ENCODE measurements at places on chromosomes 16 and 17.

DNA sequence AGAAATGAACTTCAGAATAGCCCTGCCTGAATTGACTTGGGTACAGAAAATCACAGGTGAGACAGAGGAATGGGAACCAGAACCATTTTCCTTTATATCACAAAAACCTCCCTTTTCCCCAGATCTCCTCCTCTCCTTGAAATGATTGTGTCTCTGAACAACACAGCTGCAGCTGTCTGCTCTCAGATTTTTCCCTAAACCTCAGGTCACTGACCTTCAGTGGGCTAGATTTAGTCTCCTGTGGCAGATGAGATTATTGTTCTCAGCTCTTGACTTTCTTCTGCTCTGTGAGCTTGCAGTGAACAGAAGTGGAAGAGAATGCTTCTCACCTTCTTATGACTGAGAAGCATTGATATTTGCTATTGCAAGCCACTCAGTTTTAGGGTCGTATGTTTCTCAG, 92.3 kb upstream of the FAM20A start:
- no peak for DNase-seq

DNA sequence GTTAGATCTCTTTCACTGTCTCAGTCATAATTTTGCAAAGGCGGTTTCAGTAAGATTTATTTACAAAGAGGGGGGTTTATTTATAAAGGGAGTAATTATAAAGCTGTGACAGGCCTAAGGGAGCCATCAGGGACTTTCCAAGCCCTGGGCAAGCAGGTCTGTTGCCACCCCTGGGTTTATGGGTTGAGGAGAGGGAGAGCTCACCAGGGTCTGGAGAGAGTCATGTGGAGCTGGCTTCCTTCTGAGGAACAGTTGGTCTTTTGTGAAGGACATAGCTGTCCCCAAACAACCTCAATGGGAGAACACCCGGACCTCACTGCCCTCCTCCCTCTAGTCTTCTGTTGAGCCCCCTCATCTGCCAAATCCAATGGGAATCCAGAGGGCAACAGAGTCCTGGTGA, 9.8 kb downstream of the ITGAM start:
- no peak for DNase-seq

DNA sequence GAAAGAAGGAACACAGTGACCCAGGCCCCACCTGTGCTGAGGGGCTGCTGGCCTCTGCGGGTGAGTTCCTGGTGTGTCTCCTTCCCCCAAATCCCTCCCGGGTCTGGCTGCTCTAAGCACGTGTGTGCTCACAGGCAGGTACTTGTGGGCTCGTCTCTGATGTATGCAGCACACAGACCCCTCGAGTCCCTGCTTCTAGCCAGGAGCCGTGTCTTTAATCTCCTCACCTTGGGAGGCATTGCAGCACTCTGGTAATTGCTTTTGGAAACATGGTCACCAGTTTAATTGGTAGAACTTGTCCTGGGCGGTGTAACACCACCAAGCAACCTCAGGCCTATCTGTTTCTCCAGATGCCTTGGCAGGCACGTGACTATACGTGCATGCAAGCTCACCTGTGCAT, 8.8 kb upstream of the RPL38 start:
- no peak for DNase-seq

- no peak for DNase-seq
Measured at GRCh38 chr16:54176376-54176901, 110.1 kb downstream of the IRX3 start.

DNA sequence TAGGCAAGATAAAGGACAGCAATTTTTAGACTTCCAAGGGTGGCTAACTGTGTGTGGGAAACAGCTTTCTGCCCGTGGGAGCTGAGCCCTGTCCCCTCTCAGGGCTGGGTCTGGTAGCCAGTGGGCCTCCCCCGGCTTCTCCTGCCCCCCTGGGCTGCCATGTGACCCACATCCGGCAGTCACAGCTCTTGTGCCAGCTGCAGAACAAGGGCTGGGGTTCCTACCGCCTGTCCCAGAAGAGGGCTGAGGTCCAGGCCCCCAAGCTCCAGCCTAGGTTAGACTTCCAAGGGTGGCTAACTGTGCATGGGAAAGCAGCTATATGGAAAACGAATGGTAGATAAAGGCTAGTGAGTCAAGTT, 6.1 kb downstream of the GAST start:
- no peak for DNase-seq

DNA sequence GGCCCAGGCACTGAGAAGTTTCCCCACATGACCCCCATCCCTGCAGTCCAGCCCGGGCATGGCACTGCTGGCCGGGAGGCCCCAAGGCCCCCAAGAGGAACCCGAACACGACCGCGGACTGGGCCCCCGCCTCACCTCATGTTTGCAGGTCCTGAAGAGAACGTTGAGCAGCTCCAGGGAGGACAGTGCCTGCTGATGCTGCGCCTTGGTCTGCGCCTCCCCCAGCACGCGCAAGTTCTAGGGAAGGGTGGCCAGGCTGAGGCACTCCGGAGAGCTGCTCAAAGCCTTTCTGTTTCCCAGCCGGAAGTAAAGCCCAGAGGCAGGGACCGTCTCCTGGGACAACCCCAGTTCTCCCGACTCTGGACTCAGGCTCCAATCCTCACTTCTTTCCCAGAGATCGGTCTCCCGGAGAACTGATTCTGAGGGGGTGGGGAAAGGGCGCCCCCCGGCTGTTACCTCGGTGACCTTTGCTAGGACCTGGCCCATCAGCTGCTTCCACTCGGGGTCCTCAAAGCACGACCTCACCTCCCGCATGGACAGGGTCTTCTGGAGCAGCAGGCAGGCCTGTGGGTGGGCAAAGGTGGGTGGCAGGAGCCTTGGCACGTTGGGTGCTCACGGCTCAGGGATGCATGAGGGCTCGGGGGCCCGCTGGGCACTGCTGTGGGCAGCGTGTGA, 13.7 kb downstream of the MYBBP1A start:
- no peak for DNase-seq

DNA sequence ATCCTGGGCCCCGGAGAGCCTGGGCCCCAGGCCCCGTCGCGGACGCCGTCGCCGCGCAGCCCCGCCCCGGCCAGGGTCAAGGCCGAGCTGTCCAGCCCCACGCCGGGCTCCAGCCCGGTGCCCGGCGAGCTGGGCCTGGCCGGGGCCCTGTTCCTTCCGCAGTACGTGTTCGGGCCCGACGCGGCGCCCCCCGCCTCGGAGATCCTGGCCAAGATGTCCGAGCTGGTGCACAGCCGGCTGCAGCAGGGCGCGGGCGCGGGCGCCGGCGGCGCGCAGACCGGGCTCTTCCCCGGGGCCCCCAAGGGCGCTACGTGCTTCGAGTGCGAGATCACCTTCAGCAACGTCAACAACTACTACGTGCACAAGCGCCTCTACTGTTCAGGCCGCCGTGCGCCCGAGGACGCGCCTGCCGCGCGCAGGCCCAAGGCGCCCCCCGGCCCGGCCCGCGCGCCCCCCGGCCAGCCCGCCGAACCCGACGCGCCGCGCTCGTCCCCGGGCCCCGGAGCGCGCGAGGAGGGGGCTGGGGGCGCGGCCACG, 36.8 kb upstream of the ZC3H18 start:
- no peak for DNase-seq

DNA sequence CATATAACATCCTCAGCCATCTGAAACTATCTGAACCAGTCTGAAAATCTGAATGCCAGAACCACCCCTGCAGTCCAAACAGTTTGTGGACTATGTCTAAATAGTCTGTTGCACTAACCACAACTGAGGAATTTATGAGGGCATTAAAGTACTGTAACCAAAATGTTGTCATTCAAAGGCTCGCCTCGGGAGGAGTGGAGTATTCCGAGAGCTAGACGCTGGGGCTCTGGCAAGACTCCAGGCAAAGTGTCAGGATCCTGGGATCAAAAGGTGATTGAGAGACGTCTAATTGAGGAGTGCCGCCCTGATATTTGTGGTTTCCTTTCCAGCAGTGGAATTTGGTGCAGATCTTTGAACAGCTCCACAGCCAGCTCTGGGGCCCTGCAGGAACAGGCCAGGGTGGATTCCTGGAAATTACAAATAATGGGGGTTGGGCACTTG, 142.9 kb upstream of the MYOCD start:
- DNase-seq: no peak

DNA sequence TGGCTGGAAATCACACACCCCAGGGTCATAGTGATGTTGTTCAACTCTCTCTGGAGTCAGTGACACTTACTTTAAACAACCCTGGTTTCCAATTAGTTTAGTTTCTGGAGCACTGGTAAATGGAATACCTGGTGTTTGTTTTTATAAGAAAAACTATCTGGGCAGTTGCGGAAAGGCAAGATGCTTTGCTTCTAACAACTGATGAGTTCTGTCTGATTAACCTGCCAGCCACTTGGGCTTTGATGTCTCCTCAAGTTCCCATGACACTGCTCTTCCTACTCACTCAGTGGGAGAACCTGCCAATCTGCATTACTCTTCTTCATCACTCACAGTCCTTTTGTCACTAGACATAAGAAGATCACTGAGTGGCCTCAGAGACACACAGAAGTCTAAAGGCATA, 78.7 kb upstream of the MTMR4 start:
- DNase-seq: no peak
